T-cell (primary cell): ENCODE measurements at places on chromosomes 6 and 20. TPM values are rescaled to one million over a fixed set of nuclear protein-coding genes. Genes with fewer than 3 reads are reported as not detected.

DNA sequence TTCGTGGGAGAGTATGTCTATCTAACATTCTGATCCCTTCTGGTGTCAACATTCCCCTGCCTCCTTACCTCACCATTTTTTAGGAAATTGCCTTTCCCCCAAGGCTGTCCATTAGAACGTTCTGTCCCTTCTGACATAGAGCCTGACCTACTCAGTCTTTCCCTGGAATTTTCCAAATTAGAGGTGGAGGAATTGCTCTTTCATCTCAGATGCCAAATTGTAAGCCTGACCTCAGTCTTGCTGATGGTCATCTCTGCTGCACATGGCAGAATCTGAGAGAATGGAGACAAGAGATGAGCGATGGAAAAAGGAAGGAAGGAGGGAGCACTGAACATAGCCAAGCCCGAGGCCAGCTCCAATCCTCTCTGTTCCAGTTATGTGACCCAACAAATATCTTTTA is 5.4 kb upstream of the GCM1 start:
- no peaks in the 10 kb centered on the region for H3K36me3 ChIP-seq
- H3K4me1 ChIP-seq = no peaks in the 10 kb centered on the region
- H3K27me3 ChIP-seq = no peaks in the 10 kb centered on the region
- H3K4me3 ChIP-seq = no peak overlapping the region
- no peak for DNase-seq

- H3K36me3 ChIP-seq = no peaks in the 10 kb centered on the region
- H3K4me1 ChIP-seq = no peaks in the 10 kb centered on the region
- no peak for DNase-seq
Observed at GRCh38 chr6:168408504-168409136, 32.4 kb upstream of the SMOC2 start.

- H3K4me1 ChIP-seq = no peaks in the 10 kb centered on the region
- no peak overlapping the region for H3K4me3 ChIP-seq
- no peak for DNase-seq
- H3K36me3 ChIP-seq = no peaks in the 10 kb centered on the region
- H3K27me3 ChIP-seq = no peaks in the 10 kb centered on the region
Observed at GRCh38 chr6:128271011-128271410, 249.4 kb downstream of the PTPRK start.

DNA sequence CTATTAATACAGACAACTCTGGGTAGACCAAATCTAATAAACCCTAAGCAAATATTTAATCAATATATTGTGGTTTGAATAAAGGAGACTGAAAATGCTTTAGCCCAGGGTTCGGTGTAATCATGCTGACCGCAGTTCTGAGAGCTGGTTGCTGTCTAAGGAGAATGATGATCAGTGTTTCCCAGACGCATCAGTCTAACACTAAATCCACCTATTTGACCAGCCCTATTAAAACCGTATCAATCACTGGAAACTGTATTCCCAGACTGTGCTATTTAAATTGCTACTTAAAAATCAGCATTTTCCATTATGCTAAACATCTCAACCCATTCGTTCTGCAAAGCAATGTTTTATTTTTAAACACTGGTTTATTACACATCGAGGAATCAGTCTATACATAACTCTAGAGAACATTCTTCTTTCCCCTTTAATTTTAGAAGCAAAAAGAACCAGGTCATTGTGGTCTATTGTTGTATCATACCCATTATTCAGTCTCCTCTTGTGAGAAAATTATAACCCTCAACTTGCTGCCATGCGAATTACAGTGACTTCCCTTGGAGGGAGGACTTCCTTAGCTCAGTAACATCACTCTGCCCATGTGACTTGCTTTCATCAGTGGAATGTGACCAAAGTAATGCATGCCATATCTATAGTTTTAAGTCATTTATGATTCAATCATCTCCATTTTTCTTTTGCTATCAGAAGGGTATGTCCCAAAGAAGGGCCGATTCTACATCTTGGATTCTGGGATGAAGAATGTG is 515.2 kb upstream of the JAG1 start:
- H3K27ac ChIP-seq = no peak overlapping the region
- no peak for DNase-seq
- no peaks in the 10 kb centered on the region for H3K36me3 ChIP-seq
- H3K4me1 ChIP-seq = no peaks in the 10 kb centered on the region

GRCh38 chr6:111580401-111580800 is 25.3 kb downstream of the TRAF3IP2 start:
- no peak for DNase-seq
- no peaks in the 10 kb centered on the region for H3K4me1 ChIP-seq
- H3K27me3 ChIP-seq = no peaks in the 10 kb centered on the region
- no peak overlapping the region for H3K27ac ChIP-seq

The C6orf52 gene
- total RNA-seq = 1.7 TPM

The C2 gene
- total RNA-seq = 5.1 TPM
